ENCODE measurements at places on chromosomes 7 and 10. TPM values are rescaled to one million over a fixed set of nuclear protein-coding genes. Genes with fewer than 3 reads are reported as not detected.

- DNase-seq, result no peak
Observed at GRCh38 chr10:114584419-114584818, 73.7 kb downstream of the ABLIM1 start.

ATOH7 gene
- not detected for total RNA-seq

DNA sequence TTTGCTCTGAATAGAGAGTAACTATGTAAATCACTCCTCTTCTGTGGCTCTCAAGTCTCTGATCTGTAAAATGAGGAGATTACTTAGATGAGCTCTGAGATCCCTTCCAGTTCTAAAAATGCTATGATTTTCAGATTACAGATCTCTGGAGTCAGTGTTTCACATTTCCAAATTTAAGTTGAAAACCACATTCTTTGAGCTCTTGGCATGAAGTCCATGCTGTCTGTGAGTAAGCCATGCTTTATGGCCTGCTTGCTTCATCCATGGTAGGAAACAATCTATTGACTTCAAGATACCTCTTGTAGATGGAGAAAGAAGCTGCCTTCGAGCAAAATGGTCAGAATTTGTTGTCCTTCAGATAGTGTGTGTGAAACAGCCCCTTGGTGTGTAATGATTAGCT, 64.9 kb downstream of the CELF2 start:
- no peak for DNase-seq

DNA sequence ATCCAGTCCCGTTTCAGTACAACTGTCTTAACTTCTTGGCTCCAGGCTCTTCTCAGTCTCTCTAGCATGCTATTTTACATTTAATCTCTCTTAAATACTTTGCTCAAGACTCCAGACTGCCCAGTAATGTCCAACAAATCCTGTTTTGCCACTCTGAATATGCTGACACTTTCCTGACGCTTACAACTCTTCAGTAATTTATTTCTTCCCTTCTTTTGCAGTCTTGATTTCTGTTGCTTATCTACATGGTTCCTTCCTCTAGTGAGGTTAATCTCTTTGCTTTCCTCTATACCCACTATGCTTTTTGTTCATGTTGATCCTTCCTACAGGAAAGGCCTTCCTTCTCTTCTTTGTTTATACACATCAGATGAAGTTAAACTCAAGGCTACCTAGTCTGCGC, 23.7 kb downstream of the UMAD1 start:
- no peak for DNase-seq

EN2 gene
- total RNA-seq, result not detected
